Sigmoid colon (tissue), 7 donors: ENCODE measurements at places on chromosomes 3 and 15. TPM values are rescaled to one million over a fixed set of nuclear protein-coding genes. Genes with fewer than 3 reads are reported as not detected.

Gene COL6A5
- total RNA-seq = not detected

GRCh38 chr3:59142556-59142955, 92.7 kb upstream of the CFAP20DC start:
- no peak for DNase-seq

DNA sequence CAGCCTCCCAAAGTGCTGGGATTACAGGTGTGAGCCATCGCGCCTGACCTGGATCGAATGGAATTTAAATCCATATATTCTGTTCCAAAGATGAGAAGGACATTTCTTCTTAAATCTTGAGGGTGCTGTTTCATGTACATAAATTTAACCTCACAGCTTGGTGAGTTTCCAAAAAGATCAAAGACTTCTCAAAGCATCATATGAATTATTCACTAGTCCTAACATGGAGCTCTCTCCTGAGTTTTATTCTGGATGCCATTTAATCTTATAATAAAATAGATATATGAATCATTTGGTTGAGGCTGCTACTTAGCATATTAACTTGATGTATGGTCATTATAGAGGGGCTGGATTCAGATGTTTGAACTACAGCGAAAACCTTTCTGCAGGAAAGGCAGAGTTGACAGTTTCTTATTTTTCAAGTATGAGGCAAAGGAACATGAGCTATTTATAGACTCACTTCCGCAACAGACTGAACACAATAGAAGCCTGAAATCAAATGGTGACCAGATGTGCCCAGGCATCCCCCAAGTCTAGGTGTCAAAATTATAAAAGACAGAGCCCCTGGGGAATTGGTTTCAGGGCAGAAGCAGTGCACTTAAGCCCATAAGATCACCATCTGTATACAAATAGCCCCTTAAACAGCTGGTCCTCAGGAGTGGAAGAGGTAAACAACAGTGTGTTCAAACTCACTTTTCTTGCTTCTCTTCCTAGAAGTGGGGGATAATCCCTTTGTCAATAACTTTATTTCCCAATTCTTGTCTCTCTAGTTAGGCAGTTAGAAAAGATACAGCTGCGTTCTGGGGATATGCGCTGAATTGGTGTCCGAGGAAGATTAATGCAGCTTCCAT, 29.7 kb downstream of the STARD9 start:
- DNase-seq = no peak

Gene RUBCN
- total RNA-seq = 35.7 TPM

GRCh38 chr15:95541301-95541700, 789.2 kb upstream of the NR2F2 start:
- DNase-seq = no peak

Gene SLC24A5
- total RNA-seq = not detected

DNA sequence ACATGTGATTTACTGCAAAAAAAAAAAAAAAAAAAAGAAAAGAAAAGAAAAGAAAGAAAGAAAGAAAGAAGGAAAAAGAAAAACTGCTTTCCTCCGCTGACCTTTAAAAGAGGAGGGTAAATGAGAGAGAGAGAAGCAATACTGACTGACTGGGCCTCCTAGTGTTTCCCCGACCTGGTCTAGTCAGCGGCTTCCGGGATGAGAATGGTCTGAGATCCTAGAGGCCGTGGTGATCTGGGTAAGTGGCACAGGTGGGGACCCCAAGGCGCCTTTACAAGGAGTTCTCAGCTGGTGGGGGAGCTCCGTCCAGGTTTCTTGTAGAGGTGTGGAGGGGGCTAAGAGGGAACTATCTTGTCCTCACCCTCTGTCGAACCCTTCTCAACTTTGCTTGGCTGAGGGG, 223.1 kb downstream of the MEIS2 start:
- DNase-seq = no peak

DNA sequence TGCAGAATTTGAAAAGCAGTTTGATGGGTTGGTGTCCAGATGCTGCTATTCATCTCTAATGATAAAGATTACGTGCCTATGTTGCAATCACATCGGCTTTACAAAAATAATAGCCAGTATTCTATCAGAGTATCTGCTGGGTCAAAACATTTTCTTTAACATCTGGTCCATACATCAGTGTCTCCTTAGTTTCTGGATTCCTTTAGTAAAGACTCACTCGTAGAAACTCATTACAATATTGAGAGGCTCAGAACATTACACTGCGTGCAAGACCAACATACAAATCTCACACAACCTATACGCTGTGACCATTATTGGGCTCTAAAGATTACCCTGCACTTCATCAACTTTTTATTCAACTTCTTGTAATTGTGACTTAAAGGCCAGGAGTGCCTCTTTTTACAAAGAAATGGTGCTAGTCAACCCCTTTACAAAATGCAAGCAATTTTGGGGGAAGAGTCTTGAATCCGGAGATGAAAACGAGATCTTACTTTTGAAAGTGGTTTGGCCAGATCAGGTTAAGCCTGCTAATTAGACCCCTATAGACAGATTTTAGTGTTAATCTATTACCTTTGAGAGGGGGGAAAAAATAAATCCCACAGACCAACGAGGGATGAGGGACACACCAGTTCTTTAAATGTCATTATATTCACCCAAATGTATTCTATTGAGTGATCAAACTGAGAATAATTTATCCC, 2.9 kb downstream of the TRA2B start:
- no peak for DNase-seq

DNA sequence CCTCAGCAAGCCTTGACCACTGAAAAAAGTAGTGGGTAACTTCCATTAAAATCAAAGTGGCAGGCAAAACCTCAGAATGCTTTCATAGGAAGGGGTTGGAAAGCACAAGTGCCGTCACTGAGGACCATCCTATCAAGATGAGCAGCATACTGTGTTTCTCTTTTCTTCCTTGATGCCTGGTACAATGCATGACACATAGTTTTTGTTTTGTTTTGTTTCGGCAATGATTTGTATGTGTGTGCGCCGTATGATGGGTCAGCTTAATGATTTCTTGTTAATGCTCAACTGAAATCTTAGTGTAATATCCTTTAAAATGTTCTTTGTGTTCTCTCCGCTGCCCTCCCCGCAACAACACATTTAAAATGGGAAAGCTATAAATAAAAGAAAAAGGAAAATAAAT, 476.4 kb upstream of the KCNMB2 start:
- DNase-seq = no peak

DNA sequence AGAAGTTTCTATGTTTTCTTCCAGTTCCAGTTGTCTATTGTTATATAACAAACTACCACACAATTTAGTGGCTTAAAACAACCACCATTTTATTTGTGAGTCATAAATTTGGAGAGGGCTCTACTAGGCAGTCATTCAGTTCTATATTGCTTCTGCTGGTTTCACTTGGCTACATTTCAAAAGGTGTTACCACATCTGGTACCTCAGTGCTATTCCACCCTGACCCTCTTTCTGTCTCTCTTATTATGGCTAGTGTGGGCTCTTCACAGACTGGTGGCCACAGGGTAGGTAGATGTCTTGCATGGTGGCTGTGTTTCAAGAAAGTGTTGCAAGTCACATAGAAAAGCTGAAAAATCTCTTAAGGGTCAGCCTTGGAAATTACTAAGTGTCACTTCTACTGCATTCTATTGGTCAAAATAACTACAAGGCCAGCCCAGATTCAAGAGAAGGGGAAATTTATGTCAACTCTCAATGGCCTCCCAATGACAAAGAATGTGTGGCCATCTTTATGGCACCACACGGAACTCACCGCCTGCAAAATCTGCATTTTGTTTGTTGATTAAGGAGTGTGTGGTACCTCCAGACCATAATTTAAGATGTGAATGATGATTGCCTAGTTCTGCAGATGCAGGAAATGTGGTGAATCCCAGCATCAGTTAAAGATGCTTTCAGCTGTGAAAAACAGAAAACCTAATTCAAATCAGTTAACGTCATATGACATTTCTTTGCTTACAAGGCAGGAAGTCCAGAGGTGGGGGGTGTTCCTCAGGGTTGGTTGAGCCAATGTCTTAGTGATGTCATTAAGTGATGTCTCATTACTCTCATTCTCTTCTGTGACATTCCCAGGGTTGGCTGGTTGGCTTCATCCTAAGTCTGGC, 105.8 kb upstream of the RASGRP1 start:
- no peak for DNase-seq
